SIG-M5 (cell line): ENCODE measurements at places on chromosomes 3 and 15.

- no peak for DNase-seq
Measured at GRCh38 chr3:58023531-58023930, 15.3 kb downstream of the FLNB start.

DNA sequence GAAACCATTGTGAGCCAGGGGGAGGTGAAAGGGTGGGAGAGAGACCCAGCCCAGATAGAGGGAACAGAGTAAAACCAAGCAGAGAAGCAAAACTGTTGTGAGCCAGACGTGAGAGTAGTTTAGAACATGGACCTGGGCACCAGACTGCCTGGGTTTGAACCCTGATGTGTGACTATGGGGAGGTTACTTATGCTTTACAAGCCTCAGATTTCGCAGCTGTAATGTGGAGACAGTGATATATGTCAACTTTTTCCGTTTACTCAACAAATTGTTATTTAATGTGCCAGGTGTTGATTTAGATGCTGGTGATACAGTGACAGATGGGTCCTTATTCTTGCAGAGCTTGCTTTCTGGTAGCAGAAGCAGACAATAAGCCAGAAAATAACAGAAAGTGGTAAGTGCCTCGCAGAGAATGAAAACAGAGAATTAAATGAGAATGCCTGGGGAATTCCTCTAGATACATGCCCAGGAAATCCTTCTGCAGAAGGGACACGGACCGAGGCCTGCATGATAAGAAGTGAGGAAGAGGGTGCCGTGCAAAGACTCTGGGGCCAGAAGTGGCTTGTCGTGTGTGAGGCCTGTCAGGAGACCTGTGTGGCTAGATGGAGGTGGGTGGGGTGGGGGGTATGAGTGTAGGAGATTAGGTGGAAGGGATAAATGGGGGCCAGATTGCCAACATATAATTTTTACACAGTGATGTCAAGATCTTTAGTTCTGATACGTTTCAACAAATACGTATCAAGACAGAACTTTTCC, 15.0 kb downstream of the KAT2B start:
- DNase-seq: no peak

DNA sequence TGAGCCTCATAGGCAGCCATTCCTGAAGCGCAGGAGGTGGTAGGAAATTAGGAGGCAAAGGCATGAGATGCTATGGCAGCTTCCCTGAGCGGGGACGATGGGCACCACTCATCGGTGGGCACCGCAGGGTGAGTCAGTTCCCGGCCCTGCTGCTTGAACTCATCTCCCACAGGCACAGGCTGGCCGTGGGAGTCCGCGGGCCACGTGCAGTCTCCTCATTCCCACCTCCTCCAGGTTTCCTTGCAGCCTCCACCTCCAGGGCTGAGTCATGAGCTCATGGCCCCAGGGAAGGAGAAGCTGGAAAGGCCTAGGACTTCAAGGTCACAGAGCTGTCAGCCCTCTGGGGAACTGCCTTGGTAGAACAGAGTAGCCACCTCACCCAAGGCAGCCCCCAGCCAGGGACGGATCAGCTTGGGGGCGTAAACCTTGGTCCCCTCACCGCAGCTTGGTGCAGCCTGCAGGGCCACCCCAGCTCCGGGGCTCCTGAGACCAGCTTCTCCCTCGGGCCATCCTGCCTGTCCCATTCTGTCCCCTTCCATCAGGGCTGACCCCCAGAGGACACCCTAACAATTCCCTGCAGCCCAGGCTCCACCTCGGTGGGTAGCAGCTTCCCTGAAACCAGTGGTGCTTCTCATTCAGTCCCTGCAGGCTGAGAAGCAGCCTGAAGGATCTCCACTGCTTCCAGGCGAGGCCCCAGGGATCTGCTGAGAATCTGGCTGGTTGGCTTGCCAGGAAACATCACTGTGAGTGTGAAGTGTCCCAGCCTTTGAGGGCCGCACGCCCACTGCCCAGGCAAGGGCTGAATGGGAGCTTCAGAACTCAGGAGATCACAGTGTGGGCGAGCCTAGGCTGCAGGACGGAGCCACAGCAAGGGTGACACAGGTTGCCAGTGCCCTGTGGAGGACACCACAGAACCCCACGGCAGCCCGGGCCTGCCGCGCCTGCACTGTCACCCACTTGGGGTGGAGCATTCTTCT, 150.7 kb upstream of the MEF2A start:
- DNase-seq: no peak

- DNase-seq: no peak
Measured at GRCh38 chr3:55122312-55122711, 194.5 kb upstream of the LRTM1 start.

DNA sequence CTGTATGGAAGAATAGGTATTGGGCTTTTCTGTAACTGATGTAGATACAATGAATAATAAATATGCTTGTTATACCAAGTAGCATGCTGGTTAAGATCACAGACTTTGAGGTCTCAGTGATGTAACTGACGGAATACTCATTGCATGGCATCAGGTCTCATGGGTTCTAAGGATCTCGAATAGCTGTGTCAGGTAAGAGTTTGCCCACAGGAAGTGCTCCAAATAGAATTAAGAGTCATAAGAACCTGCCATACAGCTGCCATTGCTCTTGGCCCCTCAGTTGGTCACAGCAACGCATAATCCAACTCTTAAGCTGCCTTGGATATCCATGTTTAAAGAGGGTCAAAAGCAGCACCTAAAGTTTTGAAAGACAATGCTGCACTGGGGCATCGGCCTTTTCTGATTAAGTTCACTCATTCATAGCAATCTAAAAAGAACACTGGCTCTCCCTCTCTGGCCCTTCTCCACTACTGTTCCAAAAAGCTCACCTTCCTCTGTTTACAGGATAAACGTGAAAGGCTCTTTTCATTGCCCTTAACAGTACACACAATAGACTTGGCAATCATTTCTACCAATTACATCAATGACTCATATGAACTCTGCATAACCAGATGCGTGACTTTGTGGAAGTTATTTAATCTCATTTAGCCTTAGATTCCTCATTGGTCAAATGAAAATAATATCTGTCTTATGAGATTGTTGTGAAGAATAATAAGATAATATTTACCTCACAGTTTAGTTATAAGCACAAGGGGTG, 74.6 kb downstream of the ZBTB20 start:
- no peak for DNase-seq

DNA sequence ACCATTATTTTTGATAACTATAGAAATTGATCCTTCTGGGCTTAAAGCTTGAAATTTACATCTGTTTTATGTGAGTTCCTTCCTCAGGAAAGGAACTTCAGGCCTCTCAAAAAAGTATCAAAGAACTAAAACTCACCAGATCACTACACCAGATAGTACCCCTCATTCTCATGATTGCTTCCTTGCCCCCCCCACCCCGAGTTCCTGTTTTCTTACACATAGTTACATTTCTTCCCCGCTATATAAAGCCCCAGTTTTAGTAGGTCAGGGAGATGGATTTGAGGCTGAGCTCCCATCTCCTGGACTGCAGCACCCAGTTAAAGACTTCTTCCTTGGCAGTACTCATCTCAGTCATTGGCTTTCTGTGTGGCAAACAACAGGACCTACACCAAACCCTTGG, 80.3 kb upstream of the HRH1 start:
- no peak for DNase-seq

GRCh38 chr15:100186960-100187359, 154.8 kb downstream of the ADAMTS17 start:
- no peak for DNase-seq

DNA sequence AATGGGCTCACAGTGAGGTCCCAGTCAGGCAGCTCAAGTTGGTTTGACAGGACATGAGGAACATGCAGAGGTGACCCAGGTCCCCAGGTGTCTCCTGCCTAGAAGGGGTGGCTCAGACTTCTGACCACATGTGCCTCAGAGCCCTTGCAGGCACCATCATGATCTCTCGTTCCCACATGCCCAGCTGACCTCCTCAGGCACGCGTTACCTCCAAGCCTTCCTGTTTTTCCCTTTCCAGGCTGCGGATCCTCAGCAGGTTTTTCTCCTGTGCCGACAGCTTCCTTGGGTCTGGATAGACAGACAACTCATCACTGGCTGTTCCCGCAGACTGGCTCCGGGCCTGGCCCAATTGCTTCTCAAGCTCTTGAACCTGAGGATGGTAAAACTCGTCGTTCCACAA, 30.4 kb downstream of the CCDC13 start:
- DNase-seq: no peak

DNA sequence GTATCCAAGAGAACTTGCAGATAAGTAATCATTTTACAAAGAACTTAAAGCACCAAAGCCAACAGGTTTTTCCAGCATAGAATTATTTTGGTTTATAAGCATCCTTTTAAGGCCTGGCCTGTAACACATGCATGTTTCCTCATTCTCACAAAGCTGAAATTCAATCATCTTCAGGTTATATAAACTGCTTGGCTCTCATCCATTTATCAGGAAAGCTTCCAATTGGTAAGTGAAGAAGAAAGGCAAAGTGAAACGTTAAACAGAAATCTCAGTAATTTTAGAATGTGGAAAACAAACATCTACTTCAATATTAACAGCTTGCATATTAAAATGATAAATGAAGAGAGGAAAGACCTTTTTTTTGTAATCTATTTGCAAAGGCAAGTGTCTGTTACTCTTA, 1.6 kb downstream of the SERP1 start:
- no peak for DNase-seq

- DNase-seq: no peak
Measured at GRCh38 chr3:168425936-168426595, 330.3 kb upstream of the GOLIM4 start.

- DNase-seq: no peak
Measured at GRCh38 chr3:30664459-30664858, 58.1 kb downstream of the TGFBR2 start.

- peak; percentile 40 for DNase-seq
Measured at GRCh38 chr3:20054549-20054987, 14.3 kb downstream of the KAT2B start.

DNA sequence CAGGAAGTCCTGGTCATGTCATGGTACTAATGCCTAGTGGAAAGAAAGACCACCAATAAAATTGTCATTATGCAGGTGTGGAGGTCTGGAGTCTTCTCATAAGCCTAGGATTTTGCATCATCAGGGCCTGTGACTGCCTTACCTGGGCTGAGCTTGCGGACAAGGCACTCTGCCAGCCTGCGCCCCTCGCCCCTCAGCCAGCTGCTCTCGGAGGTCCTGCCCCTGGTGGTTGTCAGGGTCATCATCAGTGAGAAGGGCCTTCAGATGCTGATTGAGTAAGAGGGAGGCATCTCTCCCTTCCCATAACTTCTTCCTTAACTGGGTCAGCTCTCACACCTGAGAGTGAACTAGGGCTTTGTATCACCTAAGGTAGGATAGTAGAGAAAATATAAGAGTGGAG, 132.8 kb downstream of the DCLK3 start:
- DNase-seq: no peak

GRCh38 chr15:61769557-61769956, 290.7 kb downstream of the VPS13C start:
- no peak for DNase-seq

- no peak for DNase-seq
Measured at GRCh38 chr3:126851382-126851781, 131.5 kb upstream of the PLXNA1 start.

DNA sequence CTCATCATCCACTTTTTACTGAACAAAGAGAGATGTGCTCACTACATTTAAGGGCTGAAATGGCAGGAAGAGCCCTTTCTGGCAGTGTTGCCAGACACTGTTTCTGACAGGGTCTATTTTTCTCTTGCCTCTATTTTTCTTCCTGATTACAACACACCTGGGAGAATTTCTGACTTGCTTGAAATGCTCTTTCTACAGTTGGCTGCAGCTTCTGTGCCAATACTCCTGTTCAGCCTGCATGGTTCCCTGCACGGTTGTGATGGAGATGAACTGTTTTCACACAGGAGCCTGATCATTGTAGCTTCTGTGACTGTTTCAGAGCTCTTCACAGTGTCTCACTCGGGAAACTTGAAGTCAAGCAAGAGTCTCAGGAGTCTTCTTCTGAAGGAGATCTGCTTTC, 83.0 kb upstream of the DLG1 start:
- DNase-seq: no peak

GRCh38 chr3:86251781-86252180, 739.2 kb downstream of the VGLL3 start:
- no peak for DNase-seq

DNA sequence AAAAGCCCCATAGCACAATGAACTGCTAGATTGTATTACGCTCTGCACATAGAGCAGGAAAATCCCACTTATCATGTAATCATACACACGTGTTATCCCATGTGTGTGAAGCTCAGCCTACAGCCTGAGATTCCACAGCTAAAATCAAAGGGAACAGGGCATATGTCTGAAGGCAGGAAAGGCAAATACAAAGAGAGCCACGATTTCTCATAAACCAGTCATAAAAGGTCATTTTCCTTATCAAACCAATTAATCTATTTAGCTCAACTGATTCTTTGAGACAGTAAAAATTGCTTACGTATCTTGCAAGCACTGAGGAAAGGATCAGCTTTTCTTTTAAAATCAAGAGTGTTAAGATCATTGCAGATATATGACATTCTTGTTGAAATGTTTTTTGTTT, 199.5 kb upstream of the TBL1XR1 start:
- no peak for DNase-seq
